ENCODE measurements at places on chromosomes 1 and 21. TPM values are rescaled to one million over a fixed set of nuclear protein-coding genes. Genes with fewer than 3 reads are reported as not detected.

CFAP74 gene
- not detected for polyA plus RNA-seq

WNT4 gene
- polyA plus RNA-seq, result 0.11 TPM

GPR89A gene
- 20.4 TPM for polyA plus RNA-seq

OR2L13 gene
- not detected for polyA plus RNA-seq

MATN1 gene
- 0.05 TPM for polyA plus RNA-seq

PCAT6 gene
- 2.4 TPM for polyA plus RNA-seq

YARS1 gene
- 92.6 TPM for polyA plus RNA-seq

PTP4A2 gene
- 95.8 TPM for polyA plus RNA-seq

ICOSLG gene
- 3.3 TPM for polyA plus RNA-seq

TSACC gene
- 1.1 TPM for polyA plus RNA-seq

ALPL gene
- polyA plus RNA-seq, result 0.09 TPM

KIFAP3 gene
- 18.3 TPM for polyA plus RNA-seq

TMEM39B gene
- 15.8 TPM for polyA plus RNA-seq

RAB25 gene
- 131 TPM for polyA plus RNA-seq

PRAMEF33 gene
- polyA plus RNA-seq, result not detected

UQCRHL gene
- 1.9 TPM for polyA plus RNA-seq

CDA gene
- 371 TPM for polyA plus RNA-seq

PPIH gene
- polyA plus RNA-seq, result 55.0 TPM

GRCh38 chr1:159170639-159171038 is 776 bp upstream of the CADM3 start:
- DNase-seq, result peak; percentile 41

GRCh38 chr1:68162761-68163160 is 69.6 kb downstream of the WLS start:
- no peak for DNase-seq

DNA sequence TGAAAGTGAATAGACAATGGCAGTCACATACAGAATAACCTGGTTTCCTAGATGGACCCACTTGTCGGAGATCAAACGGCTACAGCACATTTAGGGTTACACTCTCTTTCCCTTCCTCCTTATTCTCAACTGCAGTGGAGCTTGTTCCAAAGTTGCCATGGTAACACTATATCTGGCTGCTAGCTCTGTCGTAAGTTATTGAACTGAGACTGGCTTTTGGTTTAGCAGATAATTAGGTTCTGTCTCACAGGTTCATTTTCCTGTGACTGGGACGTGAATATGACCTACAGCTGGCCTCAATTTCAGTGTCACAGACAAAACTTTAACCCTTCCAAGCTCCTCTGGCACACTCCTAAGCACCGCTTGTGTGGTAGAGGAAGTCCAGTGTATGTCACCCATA is 875.8 kb downstream of the USP25 start:
- DNase-seq, result no peak

- DNase-seq, result no peak
These were observed 14.4 kb downstream of the SHISA4 start for GRCh38 chr1:201903135-201903534.

DNA sequence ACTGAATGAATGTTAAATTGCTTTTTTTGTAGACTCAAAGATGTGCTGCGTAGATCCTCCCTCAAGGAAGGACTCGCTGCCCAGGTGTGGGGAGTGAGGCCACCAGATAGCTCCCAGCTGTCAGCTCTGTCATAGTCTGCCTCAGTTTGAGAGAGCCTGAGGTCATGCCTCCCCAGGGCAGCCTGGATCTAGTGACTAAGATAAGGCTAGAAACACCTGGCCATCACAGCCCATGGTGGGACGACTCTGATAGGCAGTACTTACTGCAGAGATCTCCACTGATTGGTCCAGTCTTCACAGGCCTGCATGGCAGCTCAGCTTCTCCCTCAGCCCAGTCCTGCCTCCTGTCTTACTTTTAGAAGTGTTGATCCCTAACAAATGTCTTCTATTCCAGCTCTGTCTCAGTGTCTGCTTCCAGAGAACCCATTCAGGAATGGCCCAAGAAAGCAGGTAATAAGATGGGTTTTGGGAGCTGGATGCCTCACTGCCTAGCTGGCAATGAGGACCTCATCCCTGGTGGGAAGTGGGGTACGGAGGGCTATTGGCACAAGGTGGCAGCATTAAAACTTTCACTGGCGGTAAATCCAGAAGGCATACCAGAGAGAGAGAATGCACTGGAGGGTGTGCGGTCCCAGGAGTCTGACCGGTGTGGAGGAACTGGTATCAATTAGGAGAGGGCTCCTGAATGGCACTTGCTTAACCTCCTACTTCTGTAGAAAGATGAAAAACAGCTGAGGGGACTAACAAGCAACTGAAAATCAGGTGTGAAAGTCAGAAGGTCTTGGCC is 55.3 kb upstream of the GPR37L1 start:
- DNase-seq, result no peak

DNA sequence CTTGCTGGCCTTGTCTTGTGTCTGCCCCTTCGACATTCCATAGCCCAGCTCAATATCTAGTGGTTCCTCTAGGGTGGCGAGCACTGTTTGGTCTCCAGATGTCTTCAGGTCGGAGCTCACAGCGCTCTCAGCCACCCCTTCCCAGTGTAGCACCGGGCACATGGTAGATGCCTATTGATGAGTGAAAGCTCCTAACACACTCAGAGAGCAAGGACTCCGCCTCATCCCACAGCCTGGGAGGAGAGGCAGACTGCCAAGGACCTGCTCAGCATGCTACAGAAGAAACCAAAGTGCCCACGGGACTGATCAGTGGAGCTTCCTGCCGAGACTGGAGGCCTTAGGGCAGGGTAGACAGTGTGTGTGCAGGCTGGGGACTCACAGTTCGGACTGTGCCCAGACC is 10.9 kb downstream of the PCSK9 start:
- DNase-seq, result no peak

DNA sequence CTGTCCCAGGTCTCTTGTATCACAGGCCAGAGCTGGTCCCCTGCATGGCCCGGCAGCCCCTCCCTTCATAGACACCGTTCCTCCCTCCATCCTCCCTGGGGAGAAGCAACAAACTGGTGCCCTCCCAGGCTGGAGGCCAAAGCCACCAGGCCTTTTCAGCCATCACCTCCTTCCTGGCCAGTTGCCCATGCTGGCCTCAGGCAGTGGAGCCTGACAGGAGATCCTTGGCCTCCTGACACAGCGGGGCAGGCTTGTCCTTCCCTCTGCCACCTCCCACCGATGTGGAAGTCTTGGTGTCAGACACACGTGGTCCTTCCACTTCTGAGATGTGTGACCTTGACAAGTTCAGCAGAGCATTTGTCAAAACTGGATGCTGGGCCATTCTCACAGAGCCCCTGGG is 206.0 kb downstream of the HIVEP3 start:
- DNase-seq, result no peak

- no peak for DNase-seq
These were observed 140.4 kb downstream of the COL24A1 start for GRCh38 chr1:86016076-86016759.

- peak; percentile 46 for DNase-seq
These were observed 36.2 kb downstream of the CACHD1 start for GRCh38 chr1:64505944-64506655.

GRCh38 chr1:175077356-175078030 is 9.9 kb downstream of the TNN start:
- no peak for DNase-seq

DNA sequence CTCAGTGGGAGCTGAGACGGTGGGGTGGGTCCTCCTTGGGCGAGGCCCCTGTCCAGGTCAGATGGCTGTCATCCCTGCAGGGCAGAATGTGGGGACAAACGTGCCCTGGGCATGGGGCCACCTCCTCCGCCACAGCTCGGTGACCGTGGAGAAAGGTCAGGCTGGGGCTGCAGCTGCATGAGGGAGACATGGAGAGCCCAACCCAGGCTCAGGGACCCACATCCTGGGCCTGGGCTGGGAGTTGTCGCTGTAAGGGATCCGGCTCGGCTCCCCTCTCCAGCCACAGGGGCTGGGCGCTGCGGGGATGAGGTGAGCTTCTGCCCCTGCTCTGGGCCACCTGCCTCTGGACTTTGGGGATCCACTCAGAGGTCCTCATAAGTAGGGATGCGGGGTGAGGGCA is 518 bp upstream of the PLCH2 start:
- DNase-seq, result no peak

- DNase-seq, result no peak
These were observed 94.4 kb upstream of the KRTAP19-8 start for GRCh38 chr21:31132574-31133242.

GRCh38 chr21:34690041-34690792 is 21.4 kb downstream of the CLIC6 start:
- DNase-seq, result peak; percentile 49

DNA sequence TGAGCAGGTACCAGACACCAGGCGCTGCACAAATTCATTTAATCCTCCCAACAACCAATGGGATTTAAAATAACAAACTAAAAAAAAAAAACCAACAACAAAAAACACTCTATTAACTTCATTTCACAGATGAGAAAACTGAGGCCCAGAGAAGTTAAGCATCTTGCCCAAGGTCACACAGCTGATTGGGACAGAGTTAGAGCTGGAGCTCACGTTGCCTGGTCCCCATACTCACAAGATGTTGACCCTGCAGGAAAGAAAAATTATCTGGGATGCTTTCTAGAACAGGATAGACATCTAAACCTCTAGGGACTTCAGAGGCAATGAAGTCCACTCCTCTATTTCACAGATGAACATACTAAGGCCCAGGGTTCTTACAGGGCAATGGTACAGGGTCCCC is 175.3 kb downstream of the PSMG1 start:
- DNase-seq, result no peak

- DNase-seq, result no peak
These were observed 17.4 kb upstream of the RNF223 start for GRCh38 chr1:1091344-1092148.

DNA sequence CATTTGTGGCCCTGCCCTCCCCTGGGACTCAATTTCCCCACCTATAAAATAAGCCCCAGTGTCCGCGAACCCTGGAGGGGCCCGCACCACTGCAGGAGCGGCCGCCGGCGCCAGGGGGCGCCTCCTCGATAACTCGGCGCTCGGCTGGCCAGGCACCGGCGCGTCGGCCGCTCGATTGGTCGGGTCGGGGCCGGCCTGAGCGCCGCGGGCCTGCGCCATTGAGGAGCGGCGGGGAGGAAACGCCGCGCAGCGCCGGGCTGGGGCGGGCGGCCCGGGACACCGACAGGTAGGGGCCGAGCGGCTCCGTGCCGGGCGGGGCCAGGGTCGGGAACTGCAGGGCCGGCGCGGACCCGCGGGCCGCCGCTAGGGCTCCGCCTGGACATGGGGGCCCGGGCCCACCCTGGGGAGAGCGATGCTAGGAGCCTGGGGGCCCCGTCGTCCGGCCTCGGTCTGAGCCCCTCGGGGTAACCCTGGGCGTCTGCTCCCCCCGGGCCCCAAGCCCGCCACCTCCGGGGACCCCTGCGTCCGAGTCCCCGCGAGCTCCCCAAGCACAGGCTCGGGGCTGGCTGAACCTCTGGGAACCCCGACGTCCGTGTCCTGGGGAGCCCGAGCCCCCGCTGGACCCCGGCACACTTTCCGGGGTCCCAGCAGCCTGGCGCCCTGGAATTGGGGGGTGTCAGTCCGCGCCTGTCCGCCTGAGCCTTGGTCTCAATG is at the start of gene VPS13D:
VPS13D (plus strand) TSS at position 196 of the 714 bp plus-strand sequence. CDS start 4,237 bp downstream, outside the sequence.
- peak; percentile 72 for DNase-seq

GRCh38 chr1:222288053-222288452 is 259.9 kb downstream of the HHIPL2 start:
- peak; percentile 89 for DNase-seq

GRCh38 chr1:12640237-12640957 is 3.5 kb upstream of the AADACL4 start:
- peak; percentile 6 for DNase-seq

GRCh38 chr21:45146801-45147200 is 72.4 kb downstream of the ADARB1 start:
- DNase-seq, result no peak

DNA sequence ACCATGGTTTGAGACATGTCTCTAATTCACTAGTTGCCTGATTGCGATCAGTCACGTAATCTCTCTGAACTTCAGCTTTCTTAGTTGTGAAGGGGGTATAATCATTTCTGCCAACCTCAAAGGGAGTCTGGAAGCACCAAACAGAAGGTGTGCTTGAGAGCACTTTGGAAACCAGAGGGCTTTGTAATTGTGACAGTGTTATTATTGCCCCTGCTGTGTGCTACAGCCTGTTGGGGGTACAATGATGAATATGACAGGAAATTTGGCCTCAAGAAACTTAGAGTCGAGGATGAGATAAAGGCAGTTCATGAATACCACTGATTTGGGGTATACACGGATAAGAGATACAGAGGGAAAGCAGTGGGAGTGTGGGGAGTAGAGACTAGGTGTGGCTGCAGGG is 150.2 kb upstream of the CD34 start:
- DNase-seq, result no peak

GRCh38 chr1:150476754-150477153 is 10.5 kb upstream of the TARS2 start:
- DNase-seq, result no peak

DNA sequence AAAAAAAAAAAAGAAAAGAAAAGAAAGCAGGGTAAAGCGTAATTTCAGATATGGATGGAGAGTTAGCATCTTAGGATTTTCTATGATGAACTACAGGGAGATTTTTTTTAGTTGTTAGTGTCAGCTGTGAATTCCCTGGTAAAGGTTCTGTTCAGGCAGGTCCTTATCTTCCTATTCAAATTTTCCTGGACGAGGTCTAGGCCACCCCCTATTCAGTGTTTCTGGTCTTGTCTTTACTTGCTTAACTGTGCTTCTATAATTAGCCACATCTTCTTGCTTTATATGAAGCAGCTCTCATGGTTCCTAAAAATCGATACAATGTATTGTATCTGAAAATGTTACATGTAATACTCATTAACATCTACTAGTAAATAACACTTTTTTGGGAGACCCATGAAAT is 157.8 kb downstream of the LHX8 start:
- no peak for DNase-seq

- DNase-seq, result no peak
These were observed 11.0 kb upstream of the PLA2G2C start for GRCh38 chr1:20197329-20197791.

DNA sequence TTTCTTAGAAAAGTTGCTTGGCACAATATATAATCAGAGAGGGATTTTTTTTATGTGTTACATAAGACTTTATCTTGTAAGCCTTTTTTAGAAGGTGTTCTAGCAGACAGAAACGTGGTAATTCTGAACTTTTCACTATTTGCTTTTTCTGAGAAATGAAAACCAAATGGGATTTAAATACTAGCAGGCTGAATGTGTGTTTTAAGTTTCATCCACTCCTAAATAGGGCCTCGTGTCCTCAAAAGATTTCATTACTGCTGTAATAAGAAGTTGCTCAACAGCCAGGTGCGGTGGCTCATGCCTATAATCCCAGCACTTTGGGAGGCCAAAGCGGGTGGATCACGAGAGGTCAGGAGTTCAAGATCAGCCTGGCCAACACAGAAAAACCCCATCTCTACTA is 44.7 kb upstream of the FMO2 start:
- DNase-seq, result no peak

- no peak for DNase-seq
These were observed 635.9 kb downstream of the SMYD3 start for GRCh38 chr1:245871191-245871590.

DNA sequence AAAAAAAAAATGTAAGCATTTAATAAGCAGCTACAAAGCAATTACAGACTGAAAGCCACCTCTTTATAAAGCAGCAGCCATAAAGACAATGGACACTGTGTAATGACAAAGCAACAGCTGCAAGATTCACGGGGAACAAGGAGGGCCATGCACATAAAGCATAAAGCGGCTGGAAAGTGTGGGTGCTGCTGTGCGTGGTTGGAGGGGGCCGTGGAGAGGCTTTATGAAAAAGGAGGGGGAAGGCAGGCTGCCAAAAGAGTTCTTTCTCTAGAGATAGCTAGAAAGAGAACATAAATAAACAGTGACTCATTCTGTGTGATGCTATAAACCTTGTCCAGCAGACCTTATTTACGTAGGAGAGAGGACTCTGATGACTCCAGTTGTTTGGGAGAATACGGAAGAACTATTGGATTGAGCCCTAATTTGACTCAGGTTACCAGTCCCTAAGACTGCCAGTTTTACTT is 49.3 kb downstream of the ADAMTS1 start:
- peak; percentile 73 for DNase-seq
